ENCODE measurements at places on chromosomes 11 and 22.

GRCh38 chr11:130783323-130783722, 133.0 kb downstream of the SNX19 start:
- DNase-seq = no peak

DNA sequence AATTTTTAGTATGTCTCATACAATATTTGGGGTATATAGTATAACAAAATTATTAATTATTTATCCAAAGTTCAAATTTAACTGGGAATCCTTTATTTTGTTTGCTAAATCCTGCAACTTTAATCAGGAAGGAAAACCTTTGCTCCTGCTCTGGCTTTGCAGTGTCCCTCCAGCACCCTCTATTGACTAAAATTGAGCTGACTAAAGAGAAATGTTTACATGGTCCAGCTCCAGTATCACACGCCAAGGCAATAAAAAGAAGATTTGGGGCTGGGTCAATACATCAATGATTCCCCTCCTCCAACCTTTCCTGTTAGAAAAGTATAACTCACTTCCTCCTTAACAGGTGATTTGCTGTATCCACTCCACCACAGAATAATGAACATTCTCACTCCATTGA, 153.0 kb upstream of the LRRC4C start:
- no peak for DNase-seq

GRCh38 chr11:3738241-3738640, 59.1 kb downstream of the NUP98 start:
- no peak for DNase-seq

- DNase-seq = no peak
Observed at GRCh38 chr11:128894685-128895084, 3.5 kb downstream of the KCNJ5 start.

GRCh38 chr11:47991266-47991830, 11.0 kb downstream of the PTPRJ start:
- DNase-seq = no peak

GRCh38 chr11:58334708-58335107, 24.2 kb downstream of the OR5B17 start:
- DNase-seq = no peak

Measured in hematopoietic multipotent progenitor cell treated with erythropoietin and hydrocortisone succinate and interleukin-3 and kit ligand, for 15 days (in vitro differentiated cells).